ENCODE measurements at places on chromosomes 12 and 14.

DNA sequence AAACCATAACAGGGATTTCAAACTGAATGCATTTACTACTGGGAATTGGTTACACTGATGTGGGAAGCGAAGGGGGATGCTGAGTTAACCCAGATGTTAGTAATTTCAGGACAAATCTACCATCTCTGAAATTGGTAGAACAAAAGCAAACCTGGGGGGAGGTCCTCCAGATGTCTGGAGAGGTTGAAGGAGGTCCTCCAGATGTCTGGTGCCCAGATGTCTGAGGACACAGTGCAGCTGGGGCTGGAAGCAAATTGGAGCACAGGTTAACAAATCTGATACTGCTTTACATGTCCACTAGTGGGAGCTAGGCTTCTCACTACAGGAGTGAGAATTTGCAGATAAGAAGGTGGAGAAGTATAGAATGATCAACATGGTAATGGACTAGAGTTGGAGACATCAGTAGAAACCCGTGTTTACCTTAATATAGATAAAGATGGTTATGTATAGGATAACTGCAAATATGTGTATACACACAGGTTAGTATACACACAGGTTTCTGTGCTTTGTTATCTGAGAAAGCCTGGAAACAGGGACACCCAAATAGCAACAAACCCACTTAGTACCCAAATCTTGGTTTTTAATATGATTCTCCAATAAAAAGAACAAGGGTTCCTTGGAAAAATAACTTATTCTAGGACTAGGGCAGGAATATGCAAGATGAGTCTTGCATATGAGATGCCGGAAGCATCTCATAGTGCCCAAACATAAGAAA lies 162.5 kb downstream of the C12orf50 start:
- DNase-seq, result no peak

GRCh38 chr12:4996714-4997113 lies 47.0 kb upstream of the KCNA5 start:
- no peak for DNase-seq

GRCh38 chr12:54028314-54029201 lies at the start of gene HOXC6:
Gene HOXC6 (plus strand): TSS chr12:54028440. CDS start chr12:54028522, 82 bp downstream.
- DNase-seq, result peak; percentile 12

DNA sequence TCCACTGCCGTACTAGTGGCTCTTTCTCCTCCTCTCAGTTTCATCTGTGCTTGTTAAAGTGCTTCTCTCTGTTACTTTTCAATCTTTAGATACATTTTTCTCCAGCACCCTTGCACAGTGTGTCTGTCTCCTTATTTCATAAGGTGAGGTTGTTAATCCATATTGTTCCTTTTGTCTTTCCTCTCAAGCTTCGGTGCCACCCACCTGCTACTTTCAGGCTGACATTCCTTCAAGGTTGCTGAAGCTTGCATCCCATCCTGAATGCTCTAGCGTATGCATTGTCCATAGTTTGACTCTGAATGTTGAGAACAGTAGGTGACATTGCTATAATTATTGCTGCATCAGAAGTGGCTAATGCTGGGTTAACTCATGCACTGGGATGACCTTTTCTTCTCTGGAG lies 20.6 kb downstream of the TUNAR start:
- no peak for DNase-seq

DNA sequence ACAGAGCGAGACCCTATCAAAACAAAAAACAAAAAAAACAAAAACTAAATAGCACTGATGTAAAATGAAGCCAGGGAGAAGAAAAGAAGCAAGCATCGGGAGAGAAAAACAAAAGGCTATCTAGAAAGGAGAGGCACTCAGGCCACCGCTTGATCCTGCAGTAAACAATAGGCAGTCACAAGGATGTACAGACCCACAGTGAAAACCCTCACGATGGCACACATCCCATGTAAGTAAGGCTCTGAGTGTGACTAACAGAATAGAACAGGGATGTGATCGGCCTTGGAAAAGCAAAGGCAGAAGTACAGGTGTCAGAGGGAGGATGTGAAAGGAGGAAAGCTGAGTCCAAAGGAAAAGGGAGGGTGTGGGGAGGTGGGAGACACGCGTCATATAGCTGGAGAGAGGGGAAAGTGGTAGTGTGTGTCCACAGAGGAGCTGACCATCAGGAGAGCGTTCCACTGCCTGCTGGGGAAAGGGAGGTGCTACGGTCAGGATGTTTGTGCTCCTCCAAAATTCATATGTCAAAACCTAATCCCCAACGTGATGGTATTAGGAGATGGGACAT lies 31.5 kb downstream of the CAMKK2 start:
- DNase-seq, result no peak

DNA sequence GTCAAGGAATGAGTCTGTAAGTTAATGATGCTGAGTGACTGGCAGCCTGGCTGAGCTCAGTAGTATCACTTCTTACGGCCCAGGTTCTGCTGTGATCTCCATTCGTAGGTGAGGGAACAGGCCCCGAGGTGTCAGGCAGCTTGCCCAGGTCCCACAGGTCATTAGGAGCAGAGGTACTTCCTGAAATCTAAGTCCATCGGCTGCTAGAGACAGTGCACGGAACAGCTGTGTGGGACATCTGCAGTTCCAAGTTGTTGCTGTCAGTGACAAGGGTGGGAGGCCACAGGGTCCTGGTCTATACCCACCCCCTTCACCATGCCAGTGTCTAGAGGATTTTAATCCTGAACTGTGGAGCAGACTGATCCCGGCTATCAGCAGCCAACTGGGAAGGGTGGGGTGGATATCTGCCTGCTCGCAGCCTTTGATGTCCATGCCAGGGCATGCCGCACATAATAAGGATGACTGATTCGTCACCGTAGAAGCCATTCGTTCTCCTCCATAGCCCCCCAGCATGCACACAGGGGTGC lies 82.3 kb upstream of the RIN3 start:
- no peak for DNase-seq

- DNase-seq, result no peak
These were observed 5.5 kb upstream of the OAS1 start for GRCh38 chr12:112901271-112901670.

- DNase-seq, result no peak
These were observed 359.0 kb downstream of the NAV3 start for GRCh38 chr12:78189656-78190055.

DNA sequence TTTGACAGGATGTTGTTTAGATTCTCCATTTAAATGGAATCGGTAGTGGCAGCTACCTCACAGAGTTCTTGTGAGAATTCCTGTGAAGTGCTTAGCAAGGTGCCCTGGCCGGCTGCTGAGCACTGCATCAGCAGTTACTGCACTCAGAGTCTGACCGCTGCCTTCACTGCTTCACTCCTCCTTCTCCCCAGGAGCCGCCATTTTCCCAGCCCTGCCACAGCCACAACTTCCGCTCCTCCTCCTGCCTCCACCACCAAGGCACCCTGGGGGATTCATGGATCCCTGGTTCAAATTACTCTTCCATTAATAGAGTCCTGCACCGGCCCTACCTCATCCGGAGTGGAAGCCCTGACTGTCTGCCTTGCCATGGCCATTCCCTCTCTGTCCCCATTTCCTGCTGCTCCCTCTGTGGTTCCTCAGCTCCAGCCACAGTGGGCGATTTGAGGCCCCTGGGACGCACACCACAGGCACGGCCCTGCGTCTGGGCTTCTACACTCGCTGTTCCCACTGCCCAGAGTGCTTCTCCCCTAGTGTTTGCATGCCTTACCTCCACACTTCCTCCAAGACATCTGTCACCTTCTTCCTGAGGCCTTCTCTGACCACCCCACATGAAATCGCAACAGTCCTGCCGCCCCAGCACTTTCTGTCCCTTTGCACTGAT lies 210.3 kb downstream of the IPO8 start:
- DNase-seq, result no peak

DNA sequence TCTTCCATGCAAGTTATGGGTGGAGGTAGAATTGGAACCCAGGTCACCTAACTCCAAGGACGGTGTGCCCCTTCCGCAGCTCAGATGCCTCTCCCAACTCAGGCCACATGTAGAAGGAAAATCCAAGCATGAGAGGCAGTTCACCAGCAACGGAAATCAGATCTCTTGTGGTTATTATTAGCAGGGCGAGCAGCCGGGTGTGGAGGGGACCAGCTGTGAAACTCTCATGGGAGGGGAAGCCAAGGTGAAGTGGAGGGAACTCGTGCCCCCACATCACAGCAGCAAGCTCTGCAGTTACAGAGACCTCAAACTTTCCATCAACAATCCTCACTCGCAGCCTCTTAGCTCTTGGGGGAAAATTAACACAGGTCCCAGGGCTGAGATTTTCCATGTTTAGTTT lies 79.7 kb downstream of the KSR2 start:
- DNase-seq, result no peak

DNA sequence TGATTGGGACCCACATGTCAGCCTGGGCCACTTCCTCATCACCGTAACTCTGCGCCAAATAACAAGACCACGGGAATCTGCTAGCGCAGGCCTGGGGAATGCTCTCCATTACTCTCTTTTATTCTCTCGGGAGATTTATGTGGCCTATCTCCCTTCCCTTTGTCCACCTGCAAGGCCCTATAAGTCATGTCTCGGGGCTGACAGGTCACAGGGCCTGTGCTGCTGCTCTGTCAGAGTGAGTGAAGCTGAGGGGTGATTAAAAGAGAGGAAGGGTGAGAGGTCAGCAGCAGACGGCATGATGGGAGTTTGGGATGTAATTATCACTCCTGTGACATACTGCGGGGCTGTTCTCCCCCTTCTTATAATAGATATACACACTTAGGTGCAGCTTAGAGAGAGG lies 26.2 kb upstream of the GPATCH2L start:
- no peak for DNase-seq

GRCh38 chr12:44774815-44775411 lies 101.2 kb downstream of the NELL2 start:
- no peak for DNase-seq

DNA sequence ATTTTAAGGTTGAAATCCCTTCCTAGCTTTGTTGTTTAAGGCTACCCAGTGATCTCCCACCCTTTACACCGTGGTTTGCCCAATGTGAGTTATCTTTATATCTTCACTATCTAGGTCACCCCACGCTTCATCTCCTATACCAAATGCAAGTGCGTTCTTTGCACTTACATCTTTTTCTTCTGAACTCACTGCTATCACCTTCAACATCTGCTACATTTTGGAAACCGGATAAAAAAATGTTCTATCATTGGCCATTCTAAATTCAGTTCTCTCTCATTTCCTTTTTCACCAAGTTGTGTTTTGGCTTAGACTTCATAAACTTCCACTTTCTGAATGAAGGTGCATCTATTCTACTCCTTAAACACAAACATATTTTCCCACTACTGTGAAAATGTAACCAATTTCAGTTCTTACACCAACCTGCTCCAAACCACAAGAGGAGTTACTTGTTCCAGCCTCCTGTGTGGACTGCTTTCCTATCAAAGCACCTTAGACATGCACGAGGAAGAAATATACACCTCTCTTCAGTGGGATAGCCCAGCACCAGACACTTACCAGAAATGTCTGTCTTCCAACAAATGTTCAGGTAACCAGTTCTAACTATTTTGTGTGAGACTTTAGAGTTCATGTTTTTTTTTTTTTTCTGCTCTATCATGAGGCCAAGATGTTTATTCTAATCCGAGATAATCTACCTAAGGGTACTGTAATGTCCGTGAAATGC lies 21.9 kb downstream of the CLEC9A start:
- no peak for DNase-seq

GRCh38 chr12:45707241-45707857 lies 22.2 kb upstream of the ARID2 start:
- no peak for DNase-seq

GRCh38 chr12:50638482-50638880 lies 125.4 kb upstream of the ATF1 start:
- DNase-seq, result no peak

DNA sequence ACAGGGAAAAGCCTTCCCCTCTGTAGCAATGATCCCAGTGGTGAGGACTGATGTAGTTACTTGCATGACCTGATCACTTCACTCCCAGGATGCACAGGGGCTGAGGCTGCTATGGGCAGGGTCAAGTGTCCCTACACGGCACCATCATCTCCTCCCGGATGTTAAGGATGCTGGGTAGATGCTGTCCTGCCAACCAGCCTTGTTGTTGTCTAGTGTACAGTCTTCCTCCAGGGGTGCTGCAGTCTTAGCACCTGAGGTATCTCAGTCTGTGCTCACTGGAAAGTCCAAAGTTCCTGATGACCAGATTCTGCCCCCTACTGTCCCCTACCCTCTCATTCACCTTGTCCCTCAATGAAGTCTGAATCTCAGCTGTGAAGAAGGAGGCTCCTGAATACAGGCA lies 20.1 kb downstream of the CPM start:
- no peak for DNase-seq

- DNase-seq, result no peak
These were observed 37.3 kb upstream of the PLEKHG6 start for GRCh38 chr12:6273205-6273540.

GRCh38 chr12:52200086-52200780 lies 8.4 kb upstream of the KRT80 start:
- no peak for DNase-seq

DNA sequence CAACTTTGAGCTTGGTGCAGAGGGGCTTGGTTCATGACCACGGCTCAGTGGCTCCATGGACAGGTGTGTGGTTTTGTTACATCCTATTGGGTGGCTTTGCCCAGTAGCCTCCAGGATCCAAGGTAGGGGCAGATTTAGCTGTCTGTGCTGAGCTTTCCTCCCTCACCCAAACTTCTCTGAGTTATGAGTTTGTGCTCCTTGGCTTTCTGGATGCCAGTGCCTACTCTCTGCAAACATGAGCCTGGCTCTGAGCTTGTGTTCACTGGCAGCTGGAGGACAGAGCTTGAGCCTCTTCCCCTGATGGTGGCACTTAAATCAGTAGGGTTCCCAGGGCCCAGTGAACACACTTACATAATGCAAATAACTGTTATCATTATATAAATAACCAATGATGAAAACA lies 45.3 kb upstream of the HECTD1 start:
- DNase-seq, result no peak

- DNase-seq, result no peak
These were observed 634 bp upstream of the TMEM63C start for GRCh38 chr14:77180726-77181602.

GRCh38 chr14:31096255-31096654 lies 70.1 kb upstream of the STRN3 start:
- no peak for DNase-seq

- peak; percentile 80 for DNase-seq
These were observed 907 bp upstream of the EFS start for GRCh38 chr14:23365732-23366425.

- DNase-seq, result no peak
These were observed 40.5 kb downstream of the PCNX1 start for GRCh38 chr14:70947739-70948138.

GRCh38 chr14:75132382-75133086 lies 5.7 kb upstream of the NEK9 start:
- peak; percentile 76 for DNase-seq

DNA sequence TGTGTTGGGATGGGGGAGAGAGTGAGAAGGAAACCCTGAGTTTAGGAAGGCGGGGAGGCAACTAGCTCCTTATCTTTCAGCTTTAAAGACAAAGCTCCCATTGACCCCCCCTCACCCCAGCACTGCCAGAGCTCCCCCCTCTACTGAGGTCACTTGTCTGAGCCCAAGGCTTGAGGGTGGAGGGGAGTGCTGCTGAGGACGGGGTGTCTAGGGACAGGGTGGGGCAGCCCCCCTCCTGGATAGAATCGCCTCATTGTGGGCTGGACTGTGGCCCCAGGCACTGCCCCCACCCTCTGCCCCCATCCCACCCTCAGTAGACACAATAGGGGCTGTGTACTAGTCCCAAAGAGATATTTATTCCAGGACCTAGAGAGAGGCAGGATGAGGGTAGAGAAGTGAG lies 3.0 kb downstream of the ERBB3 start:
- DNase-seq, result no peak

All from NCI-H2227 treated with DMSO at 0.1 percent for 48 hours (cell line).